ENCODE measurements at places on chromosomes 1 and 21.

GRCh38 chr21:26565111-26565510 is 8.0 kb downstream of the CYYR1 start:
- DNase-seq, result no peak

DNA sequence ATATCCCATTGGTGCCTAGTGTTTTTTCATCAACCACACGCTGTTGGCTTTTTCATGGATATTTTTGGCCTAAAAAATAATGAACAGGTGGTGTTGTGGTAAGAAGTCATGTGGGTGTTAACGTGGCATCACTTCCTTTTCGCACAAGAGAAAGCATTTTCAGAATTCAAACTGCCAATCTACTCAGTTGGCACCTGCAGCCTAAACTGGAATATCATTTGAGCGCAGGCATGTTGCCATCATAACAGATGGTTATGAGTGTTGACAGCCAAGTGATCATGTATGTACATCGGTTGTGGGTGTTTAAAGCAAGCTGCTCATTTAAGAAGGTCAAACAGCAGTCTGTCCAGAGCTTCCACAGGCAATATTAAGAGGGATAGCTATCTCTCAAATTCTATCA is 1963.0 kb downstream of the NCAM2 start:
- peak; percentile 99 for DNase-seq

GRCh38 chr21:39073063-39073462 is 110.2 kb downstream of the PSMG1 start:
- no peak for DNase-seq

GRCh38 chr1:32870615-32871363 is at the start of gene FNDC5:
FNDC5 (minus strand) TSS chr1:32870912.
- DNase-seq, result no peak

- DNase-seq, result peak; percentile 87
Measured at GRCh38 chr1:110605901-110606656, at the start of gene KCNA2. KCNA2 (minus strand) TSS chr1:110606358; CDS start chr1:110604782, 1,576 bp downstream.

DNA sequence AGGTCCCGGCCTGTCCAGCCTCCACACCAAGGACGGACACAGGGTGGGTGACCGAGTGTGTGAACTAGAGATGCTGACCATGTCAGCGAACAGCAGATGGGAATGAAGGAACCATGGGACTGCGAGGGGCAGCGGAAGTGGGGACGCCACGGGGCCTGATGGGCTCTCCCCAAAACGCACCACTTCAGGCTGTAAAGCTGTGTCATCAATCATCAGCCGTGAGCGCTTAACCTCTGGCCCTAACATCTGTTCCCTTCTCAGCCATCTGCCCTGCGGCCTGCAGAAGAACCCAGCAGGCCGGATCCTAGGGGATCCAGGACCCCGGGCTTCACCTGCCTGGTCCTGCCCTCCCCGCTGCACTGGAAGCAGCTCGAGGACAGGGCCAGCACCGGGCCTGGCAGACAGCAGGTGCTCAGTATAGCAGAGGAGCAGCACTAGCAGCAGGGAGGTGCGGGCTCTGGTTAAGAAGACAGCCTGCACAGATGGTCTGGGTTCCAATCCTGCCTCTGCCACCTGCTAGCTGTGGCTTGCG is 58.7 kb downstream of the DMRTB1 start:
- DNase-seq, result no peak

DNA sequence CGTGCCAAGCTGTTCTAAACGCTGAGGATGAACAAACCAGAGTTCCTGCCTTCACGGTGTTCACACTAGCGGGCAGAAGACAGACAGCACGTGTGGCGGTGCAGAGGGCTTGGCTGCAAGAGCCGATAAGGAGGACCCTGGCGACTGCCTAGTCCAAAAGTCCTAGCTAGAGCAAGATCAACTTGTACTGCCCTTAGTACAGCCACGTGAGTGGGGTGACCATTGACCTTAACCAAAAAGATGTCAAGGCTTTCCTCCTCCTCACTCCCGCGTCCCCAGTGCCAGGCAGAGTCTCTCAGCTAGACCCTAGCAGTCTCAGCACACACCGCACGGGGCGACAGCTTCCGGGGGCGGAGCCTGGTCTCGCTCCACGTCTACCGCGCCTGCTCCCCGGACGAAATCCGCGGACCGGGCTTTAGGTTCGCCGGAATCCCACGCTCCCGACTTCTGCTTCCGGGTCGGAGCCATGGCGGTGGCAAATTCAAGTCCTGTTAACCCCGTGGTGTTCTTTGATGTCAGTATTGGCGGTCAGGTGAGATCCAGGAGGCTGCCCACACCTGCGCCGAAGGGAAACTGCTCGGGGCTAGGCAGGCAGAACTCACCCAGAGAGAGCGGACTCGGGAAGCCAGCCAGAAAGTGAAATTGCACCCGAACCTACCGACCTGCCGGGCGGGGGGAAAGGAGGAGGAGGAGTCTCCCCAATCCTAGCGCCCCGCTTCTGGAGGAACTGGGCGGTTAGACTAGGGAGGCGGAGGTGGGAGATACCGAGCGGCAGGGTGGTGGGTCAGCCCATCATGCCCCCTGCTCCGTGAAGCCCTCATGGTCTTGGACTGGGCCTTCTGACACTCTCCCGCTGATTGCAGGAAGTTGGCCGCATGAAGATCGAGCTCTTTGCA is at the start of gene PPIH:
PPIH (plus strand) TSS at position 443 of the 896 bp plus-strand sequence; CDS start at position 467, 24 bp downstream.
- peak; percentile 97 for DNase-seq

- no peak for DNase-seq
Measured at GRCh38 chr1:111814305-111814628, 58.6 kb downstream of the DDX20 start.

DNA sequence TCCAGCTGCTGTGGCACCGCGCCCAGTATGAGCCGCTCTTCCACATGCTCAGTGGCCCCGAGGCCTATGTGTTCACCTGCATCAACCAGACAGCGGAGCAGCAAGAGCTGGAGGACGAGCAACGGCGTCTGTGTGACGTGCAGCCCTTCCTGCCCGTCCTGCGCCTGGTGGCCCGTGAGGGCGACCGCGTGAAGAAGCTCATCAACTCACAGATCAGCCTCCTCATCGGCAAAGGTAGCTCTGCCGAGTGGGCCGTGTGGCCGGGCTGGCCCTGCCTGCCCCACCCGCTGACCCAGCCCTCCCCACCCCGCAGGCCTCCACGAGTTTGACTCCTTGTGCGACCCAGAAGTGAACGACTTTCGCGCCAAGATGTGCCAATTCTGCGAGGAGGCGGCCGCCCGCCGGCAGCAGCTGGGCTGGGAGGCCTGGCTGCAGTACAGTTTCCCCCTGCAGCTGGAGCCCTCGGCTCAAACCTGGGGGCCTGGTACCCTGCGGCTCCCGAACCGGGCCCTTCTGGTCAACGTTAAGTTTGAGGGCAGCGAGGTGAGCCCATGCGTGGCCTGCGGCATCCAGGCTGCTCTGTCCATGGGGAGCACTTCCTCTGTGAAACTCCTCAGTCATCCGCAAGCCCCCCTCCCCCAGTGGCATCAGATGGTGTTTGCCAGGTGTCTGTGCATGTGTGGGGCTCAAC is 64.2 kb downstream of the PIK3CD start:
- no peak for DNase-seq

- no peak for DNase-seq
Measured at GRCh38 chr1:70355920-70356319, 1.4 kb upstream of the ANKRD13C start.

- no peak for DNase-seq
Measured at GRCh38 chr1:159915571-159916241, 9.6 kb downstream of the TAGLN2 start.

- no peak for DNase-seq
Measured at GRCh38 chr1:165853528-165854075, 26.2 kb downstream of the UCK2 start.

GRCh38 chr1:58803858-58804257 is 20.0 kb upstream of the JUN start:
- no peak for DNase-seq

- peak; percentile 85 for DNase-seq
Measured at GRCh38 chr1:37306461-37306860, 167.9 kb upstream of the ZC3H12A start.

- DNase-seq, result no peak
Measured at GRCh38 chr1:101165954-101166353, 70.9 kb upstream of the S1PR1 start.

DNA sequence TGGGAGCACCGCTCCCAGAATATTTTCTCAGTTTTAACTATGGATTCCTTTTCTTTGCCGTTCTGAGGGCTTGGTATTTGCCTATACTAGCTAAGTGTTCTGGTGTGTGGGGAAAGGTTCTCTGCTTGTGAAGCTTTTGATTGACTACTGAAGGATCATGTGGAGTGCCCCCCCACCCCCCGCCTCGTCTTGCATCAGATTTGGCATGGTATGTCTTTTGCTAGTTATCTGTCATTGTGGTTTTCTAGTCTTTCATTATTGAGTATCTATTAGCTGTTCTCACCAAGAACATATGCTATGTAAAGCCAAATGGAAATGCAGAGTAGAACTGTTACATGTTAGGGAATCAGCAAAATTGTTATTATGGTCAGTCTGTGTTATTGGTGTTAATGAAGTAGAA is 58.3 kb downstream of the MACF1 start:
- DNase-seq, result no peak

GRCh38 chr1:236907205-236907604 is 97.0 kb downstream of the MT1HL1 start:
- DNase-seq, result peak; percentile 42

DNA sequence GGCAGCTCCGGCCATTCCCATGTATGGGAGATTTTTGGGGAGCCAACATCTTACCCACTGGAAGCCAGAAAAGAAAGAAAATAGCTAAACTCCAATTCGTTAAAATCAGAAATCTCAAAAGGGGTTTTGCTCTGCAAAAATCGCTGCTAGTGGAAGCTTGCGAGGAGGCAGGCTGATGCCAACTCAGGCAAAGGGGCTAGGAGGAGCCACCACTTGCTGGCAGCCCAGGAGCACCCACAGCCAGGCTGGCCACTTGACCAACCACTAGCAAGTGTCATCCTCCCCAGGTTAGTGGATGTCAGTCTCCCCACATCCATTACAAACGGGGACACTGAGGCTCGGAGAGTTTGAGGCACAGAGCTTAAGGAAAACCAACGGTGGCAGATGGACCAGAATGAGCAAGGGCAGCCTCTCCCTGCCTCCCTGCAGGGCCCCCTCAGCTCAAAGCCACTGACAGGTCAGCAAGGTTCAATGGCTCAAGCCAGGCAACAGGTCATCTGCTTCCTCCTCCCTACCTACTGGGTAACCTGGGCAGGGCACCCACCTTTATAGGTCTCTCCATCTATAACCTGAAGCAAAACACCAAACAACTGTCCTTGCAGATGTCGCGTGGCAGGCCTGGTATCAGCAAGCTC is 10.8 kb downstream of the KCNN3 start:
- no peak for DNase-seq

- DNase-seq, result no peak
Measured at GRCh38 chr1:183303901-183304300, 114.3 kb downstream of the NMNAT2 start.

All from brain (organoid and tissue), 16 donors.